ENCODE measurements at places on chromosomes 11 and 22.

- no peak for DNase-seq
Measured at GRCh38 chr11:71223671-71224660, 28.4 kb downstream of the SHANK2 start.

GRCh38 chr22:37428649-37429586 lies 1.6 kb upstream of the ELFN2 start:
- peak; percentile 55 for DNase-seq

DNA sequence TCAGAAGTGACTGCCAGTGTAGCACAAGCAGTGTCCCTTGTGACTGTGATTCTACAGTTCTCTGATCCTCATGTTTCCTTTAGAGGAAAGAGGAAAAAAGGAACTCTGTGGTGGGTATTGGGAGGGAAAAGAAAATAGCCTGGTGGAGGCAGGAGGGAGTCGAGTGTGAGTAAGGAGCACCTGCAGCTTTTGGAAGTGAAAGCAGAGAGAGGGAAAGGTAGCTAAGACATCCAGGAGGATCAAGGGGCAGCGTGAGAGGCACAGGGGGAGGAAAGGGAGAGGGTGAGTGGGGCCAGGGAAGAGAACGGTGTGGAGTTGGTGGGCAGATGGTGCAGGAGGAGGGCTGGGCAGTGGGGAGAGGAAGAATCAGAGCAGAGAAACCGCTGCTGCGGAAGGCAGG lies 12.4 kb downstream of the TMA7B start:
- DNase-seq: no peak

DNA sequence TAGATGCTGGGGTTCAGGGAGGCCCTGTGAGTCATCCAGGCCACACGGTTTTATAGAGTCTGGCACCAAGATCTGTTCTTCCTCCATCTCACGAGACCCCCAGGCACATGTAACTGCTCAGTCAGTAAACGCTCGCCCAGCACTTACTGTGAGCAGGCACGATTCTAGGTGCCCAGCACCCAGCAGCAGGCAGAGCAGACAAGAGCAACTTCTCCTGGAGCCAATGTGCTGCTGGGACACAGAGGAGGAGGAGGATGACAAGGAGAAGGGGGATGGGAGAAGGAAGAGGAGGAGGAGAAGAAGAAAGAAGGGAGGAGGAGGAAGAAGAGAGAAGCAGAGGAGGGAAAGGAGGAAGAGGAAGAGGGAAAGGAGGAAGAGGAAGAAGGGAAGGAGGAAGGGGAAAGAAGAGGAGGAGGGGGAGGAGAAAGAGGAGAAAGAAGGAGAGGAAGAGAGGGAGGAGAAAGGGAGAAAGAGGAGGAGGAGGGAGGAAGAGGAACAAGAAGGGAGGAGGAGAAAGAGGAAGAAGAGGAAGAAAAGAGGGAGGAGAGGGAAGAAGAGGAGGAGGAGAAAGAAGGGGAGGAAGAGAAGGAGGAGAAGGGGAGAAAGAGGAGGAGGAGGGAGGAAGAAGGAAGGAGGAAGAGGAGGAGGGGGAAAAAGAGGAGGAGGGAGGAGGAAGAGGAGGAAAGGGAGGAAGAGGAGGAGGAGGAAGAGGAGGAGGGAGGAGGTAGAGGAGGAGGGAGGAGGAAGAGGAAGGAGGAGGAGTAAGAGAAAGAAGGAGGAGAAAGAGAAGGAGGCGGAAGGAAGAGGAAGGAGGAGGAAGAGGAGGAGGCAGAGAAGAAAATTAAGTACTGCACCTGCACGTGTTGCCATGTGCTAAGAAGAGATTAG lies 77.6 kb upstream of the RTL6 start:
- DNase-seq: no peak

DNA sequence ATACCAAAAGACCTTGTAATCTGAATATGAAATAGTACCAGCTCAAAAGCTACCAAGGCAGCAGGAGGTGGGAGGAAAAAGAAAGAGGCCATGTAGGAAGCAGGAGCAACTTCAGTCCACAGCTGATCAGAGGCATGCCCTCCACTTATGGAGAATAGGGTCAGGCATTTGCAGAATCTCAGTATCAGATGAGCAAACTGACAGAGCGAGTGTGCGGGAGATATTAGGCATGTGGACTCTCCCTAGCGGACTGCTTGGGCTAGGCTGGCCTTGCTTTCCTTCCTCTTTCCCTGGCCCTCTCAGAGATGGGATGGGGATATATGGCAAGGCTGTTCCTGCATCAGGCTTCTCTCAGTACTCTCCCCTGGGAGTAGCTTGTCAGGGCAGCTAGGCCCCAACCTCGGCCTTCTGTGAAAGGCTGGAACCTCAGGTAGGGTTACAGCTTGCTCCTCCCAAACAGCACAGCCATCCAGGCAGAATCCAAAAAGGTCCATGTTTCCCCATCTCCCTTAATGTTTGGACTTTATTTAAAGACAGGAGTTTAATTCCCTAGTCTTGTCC lies 37.0 kb downstream of the ETS1 start:
- no peak for DNase-seq

DNA sequence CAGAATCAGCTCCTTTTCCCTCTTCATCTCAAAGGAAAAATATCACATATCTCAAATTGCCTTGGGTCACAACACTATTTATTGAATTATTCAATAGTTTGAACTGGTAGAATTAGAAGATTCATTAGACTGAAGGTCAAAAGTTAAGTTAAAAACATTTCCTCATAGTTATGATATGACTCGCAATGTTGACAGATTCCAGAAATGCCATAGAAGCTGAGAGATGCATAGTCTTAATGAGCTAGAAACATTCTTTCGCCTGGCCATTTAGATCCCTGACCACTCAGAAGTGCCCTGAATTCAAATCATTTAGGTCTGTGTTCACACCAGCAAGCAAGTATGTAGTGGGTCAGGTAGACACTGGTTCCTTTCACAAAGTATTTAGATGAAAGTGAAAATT lies 44.4 kb downstream of the FAT3 start:
- peak; percentile 84 for DNase-seq

DNA sequence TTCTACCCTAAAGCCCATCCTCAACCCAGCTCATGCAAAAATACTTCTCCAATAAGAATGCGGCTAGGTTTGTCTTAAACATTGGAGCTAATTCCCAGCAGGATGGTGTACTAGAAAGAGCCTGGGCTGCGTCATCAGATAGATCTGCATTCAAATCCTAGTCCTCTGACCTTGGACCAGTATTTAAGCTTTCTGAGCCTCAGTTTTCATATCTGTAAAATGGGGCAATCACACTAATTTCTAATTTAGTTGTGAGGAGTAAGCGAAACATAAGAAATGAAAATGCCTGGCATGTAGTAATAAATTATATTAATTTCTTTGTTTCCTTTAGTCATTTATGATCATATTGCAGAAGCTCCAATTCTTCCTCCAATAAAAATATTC lies 32.2 kb upstream of the ACCSL start:
- DNase-seq: no peak

GRCh38 chr11:130580372-130580771 lies 131.9 kb downstream of the ADAMTS15 start:
- peak; percentile 28 for DNase-seq

DNA sequence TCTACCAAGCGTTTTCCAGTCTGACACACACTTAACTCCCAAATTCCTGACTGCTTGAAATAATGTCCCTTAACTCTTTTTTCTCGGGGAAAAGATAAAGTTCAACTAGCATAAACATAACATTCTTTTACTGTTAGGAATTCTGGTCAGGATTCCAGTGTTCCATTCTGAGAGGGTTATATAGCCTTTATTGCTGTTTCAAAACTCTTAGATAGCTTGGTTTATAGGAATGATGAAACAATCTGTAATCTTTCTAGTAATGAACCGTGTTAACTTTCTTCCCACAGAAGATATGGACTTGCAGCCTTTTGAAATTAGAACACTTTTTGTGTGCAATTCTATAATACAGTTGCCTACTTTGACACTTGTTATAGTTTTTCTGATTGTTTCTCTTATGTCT lies 8.6 kb downstream of the REXO2 start:
- DNase-seq: no peak

DNA sequence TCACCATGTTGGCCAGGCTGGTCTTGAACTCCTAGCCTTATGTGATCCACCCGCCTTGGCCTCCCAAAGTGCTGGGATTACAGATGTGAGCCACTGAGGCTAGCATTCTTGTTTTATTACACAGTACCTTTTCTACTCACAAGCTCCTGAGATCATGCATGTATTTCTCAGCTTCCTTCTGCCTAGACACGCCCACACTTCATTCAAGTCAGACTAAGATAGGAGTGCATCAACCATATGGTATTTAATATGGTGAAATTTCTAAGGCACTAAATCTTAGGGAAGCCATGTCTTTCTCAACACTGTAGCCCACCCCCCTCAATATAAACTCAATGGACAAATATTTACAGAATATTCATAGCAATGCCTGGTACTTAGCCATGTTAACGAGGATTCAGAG lies 62.1 kb downstream of the SLC25A17 start:
- DNase-seq: no peak

DNA sequence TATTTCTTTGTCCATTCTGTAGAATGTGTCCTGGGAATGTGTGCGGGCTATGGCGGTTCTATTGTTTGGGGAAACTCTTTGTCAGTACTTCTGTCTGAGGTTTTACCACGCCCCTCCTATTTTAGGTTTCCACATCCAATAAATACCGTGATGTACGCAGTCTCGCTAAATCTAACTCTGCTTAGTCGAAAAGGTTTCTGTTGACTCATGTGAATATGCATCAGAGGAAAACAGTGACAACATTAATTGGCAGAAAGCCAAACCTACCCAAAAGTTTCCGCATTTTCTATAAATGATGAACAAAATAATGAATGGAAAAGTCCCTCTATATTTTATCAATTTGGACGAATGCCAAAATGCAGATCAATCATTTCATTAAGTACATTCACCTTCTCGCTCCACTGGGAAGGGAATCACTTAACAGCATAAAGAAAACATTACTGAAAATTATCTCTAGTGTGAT lies 143.4 kb downstream of the MAML2 start:
- DNase-seq: peak; percentile 86

GRCh38 chr11:1148752-1149180 lies 9.0 kb upstream of the MUC5AC start:
- DNase-seq: no peak

All from Caki2 (cell line).